Stimulated activated CD8-positive, alpha-beta memory T cell treated with anti-CD3 and anti-CD28 coated beads, Interleukin-7, amount 100 ng/mL, for 48 hours (primary cell): ENCODE measurements at places on chromosomes 3 and 15.

DNA sequence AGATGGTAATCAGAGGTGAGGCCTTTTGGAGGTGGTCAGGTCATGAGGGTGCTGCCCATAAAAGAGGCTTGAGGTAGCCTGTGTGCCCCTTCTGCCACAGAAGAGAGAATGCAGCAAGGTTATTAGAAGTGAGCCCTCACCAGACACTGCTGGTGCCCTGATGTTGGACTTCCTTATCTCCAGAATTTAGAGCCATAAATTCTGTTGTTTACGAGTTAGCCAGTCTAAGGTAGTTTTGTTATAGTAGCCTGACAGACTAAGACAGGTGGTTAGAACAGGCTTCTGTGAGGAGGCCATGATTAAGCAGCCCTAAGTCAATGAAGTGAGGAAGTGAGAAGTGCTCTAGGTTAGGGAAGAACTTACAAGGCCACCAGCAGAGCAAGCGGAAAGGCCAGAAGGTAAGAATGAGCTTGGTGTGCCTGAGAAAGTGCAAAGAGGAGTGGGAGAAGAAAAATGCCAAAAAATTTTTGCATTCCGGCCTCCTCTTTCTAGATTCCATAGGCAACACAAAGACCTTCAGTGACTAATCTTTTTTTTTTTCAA, 44.2 kb upstream of the STT3B start:
- no peak for DNase-seq

DNA sequence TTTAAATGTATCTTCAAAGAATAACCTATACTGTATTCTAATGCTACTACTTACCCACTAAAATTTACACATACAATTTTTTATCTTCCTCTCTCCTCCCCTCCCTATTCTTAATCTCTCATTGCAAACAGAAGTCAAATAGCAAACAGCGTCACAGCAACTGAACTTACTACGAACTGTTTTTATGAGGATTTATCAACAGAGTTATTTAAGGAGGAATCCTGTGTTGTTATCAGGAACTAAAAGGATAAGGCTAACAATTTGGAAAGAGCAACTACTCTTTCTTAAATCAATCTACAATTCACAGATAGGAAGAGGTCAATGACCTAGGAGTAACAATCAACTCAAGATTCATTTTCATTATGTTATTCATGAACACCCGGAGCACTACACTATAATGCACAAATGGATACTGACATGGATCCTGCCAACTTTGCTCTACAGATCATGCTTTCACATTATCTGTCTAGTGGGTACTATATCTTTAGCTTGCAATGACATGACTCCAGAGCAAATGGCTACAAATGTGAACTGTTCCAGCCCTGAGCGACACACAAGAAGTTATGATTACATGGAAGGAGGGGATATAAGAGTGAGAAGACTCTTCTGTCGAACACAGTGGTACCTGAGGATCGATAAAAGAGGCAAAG, 984 bp downstream of the FGF7 start:
- DNase-seq, result no peak

GRCh38 chr15:80912673-80913072, 76.9 kb downstream of the MESD start:
- DNase-seq, result no peak

GRCh38 chr3:189809583-189809982, 178.4 kb downstream of the TP63 start:
- no peak for DNase-seq

DNA sequence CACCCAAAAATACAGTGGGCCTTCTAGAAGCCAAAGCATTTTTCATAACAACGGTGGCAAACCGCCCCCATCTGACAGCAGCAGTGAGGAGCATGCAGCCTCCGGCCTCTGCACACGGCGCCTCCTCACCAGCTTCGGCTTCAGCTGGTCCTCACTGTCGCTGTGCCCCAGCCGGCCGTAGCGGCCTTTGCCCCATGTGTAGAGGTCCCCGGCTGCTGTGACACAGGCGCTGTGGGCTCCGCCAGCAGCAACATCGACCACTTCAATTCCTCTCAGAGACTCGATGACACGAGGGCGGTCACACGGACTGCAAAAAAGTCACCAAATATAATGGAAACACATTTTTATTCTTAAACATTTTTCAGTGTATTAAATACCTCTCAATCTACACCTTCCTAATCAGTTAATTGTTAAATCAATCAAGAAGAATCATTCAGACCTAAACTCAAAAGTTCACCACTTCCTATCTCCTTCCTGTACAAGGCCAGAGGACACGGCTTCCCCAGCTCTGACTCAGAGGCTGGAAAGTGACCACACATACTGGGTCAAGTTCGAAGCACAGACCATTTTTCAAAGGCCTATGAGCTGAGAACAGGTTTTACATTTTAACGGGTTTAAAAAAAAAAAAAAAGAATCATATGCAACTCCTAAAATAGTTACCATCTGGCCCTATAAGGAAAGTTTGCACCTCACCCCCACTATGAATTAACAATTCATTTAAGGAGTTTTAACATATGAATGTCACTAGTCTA, 33.6 kb upstream of the OCA2 start:
- DNase-seq, result no peak

- no peak for DNase-seq
Measured at GRCh38 chr15:101039461-101039860, 120.3 kb downstream of the LRRK1 start.

- no peak for DNase-seq
Measured at GRCh38 chr3:78204977-78205376, 1165.1 kb downstream of the ROBO2 start.

DNA sequence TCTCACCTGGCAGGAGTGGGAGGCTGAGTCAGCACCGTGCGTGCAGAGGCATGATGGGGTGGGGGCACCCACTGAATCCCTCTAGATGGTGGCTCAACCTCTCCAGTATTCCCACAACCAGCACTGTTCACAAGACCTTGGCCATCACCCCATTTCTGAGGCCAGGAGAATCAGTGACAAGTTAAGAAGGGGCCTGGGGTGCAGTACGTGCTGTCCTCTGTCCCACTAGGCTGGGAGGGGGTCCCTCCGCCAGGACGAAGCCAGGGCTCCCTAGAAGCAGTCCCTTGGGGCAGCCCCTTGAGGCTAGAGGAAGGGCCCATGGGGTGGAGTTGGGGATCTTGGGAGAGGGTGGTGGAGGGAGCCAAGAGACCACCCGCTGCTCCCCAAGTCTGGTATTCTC, 4.8 kb downstream of the MYL3 start:
- DNase-seq, result no peak

GRCh38 chr3:175187586-175187985, 328.5 kb downstream of the NAALADL2 start:
- no peak for DNase-seq

- DNase-seq, result no peak
Measured at GRCh38 chr3:17183951-17184550, 299.3 kb downstream of the PLCL2 start.

DNA sequence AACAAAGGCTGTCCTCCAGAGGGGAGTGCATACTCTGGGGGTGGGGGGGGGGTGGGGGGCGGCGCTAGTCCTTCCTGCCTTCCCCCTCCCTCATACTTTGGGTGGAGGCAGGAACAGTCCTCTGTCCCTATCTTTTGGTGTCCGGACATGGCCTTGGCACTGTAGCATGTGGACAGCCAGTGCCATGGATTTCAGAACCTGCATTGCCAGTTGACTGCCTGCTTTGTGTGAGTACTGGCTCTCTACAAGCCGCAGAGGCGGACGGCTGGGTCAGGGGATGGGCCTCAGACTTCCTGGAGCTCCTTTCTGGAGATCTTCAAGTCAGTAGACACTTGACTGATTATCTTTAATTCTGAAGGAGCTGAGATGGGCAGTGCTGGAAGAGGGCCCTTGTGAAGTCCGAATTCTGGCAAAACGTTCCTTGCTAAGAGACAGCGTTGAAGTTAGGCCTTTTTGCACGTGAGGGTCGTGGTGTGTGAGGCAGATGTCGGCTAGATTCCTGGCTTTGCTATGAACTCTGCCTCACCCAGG, 2.5 kb downstream of the CLDN11 start:
- no peak for DNase-seq

- no peak for DNase-seq
Measured at GRCh38 chr3:68880632-68881031, 51.7 kb downstream of the TAFA4 start.

DNA sequence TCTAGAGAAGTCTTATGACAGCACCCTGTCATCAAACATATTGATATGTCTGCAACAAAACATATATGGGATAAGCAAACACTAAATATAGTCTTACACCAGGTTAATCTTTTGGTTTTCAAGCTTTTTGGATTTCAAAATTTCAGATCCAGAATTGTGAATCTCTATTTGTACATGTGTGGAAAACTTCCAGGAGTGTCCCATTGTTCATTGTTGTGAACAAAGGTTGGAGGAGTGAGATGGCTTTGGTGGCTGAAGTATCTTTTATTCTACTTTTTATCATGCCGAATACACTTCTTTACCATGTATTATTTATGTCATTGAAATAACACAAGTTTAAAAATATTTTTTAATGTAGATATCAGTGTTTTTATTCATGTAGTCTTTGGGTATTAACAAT, 5.9 kb upstream of the FHIT start:
- no peak for DNase-seq

GRCh38 chr15:35506272-35506870, 39.6 kb downstream of the DPH6 start:
- no peak for DNase-seq

GRCh38 chr3:141082064-141082463, 30.9 kb downstream of the SPSB4 start:
- DNase-seq, result no peak

DNA sequence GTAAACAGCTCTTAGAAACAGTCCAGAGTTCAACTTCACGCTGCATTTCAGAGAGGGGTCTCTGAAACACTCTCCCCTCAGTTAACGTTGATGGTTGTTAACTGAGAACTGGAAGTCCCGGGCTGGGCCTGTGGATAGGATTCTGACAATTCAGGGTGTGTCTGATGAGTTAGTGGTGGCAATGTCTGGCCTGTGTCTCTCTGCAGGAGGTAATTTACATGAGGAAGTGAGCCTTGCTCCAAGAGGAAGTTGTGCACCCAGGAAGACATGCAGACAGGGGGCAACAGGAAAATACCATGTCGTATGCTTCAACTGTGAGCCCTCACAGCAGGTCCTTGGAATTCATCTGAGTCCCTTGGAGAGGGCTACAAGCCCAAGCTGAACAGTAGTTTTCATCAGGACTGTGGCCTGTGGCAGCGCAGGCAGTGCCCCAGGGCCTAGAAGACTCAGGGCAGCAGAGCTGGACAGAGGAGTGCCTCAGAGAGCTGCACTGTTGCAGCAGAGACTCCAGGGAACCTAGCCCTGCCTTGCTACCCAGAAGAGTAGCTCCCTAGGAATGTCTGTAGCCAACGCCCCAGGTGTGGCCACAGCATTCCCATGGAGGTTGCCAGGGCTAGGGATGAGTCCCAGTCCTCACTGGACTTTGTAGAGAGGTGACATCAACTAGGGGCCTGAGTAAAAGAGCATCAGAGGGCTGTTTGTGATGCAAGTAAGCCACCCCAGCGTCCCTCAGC, 104.6 kb upstream of the SELENOK start:
- DNase-seq, result no peak

GRCh38 chr15:60718661-60719069, 239.7 kb upstream of the ICE2 start:
- DNase-seq, result no peak

GRCh38 chr15:92545996-92546395, 109.6 kb downstream of the FAM174B start:
- no peak for DNase-seq
